ENCODE measurements at places on chromosomes 5 and 9. TPM values are rescaled to one million over a fixed set of nuclear protein-coding genes. Genes with fewer than 3 reads are reported as not detected.

FOXE1 gene
- not detected for polyA plus RNA-seq

GRCh38 chr9:38018241-38018957 lies 50.6 kb downstream of the SHB start:
- peaks cover 19% of the 10 kb centered on the region for H3K36me3 ChIP-seq
- peak overlapping the region; percentile 92 for H3K27ac ChIP-seq
- DNase-seq = no peak
- no peak overlapping the region for H3K4me3 ChIP-seq
- H3K4me1 ChIP-seq = peaks cover 58% of the 10 kb centered on the region
- no peaks in the 10 kb centered on the region for H3K27me3 ChIP-seq

DNA sequence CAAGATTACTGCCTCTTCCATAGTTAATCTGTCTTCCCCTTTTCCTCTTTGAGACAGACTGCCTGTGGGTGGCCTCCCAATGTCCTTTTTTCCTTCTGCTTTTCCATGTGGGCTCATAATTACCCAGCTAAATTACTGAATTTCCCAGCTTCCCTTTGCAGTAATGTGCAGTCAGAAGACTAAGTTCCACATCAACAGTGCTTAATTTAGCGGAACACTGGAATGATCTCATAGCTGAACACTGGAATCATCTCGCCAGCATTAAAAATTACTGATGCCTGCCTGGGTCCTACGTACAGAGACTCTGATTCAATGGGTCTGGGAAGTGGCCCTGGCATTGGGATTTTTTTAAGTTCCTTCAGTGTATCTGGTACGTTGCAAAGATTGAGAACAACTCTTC lies 84.3 kb downstream of the DNAH5 start:
- no peaks in the 10 kb centered on the region for H3K4me1 ChIP-seq
- no peak overlapping the region for H3K27ac ChIP-seq
- H3K36me3 ChIP-seq = no peaks in the 10 kb centered on the region
- no peak for DNase-seq

DNA sequence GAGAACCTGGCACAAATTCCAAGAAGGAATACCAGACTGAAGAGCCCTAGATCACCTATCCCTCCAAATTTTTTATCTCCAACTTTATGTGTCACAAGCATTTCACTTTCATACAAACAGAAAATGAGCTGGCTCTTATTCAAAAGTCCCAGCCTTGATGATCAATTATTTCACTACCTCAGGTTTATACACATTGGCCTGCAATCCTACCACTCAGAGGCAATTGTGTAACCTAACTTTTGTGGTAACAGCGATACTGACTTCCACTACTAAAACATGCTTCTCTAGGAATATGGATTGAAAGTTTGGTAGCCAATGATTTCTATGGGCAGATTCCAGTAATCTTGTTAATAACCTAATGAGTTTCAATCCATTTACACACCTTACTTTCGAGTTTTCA lies 10.5 kb downstream of the RNF38 start:
- no peak overlapping the region for H3K27ac ChIP-seq
- no peak for DNase-seq
- peaks cover 16% of the 10 kb centered on the region for H3K4me1 ChIP-seq
- no peak overlapping the region for H3K4me3 ChIP-seq

SOHLH1 gene
- polyA plus RNA-seq = not detected
